ENCODE measurements at places on chromosomes 13 and 19. TPM values are rescaled to one million over a fixed set of nuclear protein-coding genes. Genes with fewer than 3 reads are reported as not detected.

Gene PPFIA3
- polyA plus RNA-seq: 8.4 TPM

Gene GSX1
- not detected for polyA plus RNA-seq

Gene BRSK1
- polyA plus RNA-seq: 12.7 TPM

Gene ZNF383
- 15.6 TPM for polyA plus RNA-seq

Gene RASIP1
- 16.6 TPM for polyA plus RNA-seq
